ENCODE measurements at places on chromosomes 3 and 15.

DNA sequence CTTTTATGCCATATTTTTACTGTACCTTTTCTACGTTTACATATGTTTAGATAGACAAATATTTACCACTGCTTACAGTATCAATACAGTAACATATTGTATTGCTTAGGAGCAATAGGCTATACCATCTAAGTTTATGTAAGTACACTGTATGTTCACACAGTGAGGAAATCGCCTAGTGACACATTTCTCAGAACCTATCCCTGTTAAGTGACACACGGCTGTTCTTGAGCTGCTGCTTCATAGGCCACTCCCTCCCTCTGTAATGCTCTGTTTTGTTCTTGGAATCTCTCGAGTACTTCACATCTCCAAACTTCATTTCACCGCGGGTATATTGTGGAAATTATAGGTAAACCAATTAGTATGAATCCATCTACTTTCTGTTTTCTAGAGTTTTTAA lies 13.4 kb upstream of the SELENOT start:
- no peak for ATAC-seq

DNA sequence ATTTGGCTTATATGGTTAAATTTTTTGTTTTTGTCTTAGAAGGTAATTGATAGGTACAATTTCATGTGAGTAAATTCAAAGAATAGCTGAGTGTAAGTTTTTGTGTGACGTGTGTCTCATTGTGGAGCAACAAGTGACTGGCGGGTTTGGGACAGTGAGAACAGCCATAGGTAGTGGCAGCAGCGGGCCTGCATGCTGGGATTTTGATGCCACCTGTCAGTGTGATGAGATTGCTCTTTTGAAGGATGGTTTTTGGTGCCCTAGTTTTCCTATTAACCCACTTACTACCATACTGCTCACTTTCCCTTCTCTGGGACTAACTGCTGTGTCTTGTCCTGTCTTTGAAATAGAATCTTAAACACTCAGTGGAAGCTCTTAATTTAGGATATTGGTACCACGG lies 522.6 kb downstream of the NAALADL2 start:
- no peak for ATAC-seq

DNA sequence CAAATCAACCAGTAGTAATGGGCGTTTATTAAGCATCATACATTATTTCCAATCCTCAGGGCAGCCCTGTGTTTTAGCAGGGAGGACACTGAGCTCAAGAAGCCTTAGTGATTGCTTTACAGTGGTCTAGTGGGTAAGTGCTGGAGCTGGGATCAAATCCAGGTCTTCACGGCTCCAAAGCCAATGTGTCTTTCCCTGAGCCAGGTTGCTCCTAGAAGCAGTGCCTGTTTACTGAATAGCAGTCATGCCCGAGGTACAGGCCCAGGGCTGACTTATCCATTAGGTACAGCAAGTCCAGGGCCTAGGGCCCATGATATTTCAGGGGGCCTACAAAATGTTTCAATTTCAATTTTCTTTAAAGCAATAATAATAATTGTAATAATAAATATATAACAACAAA lies 9.6 kb upstream of the SMAD6 start:
- ATAC-seq = no peak

GRCh38 chr3:102441832-102442231 lies 7.0 kb downstream of the ZPLD1 start:
- no peak for ATAC-seq

DNA sequence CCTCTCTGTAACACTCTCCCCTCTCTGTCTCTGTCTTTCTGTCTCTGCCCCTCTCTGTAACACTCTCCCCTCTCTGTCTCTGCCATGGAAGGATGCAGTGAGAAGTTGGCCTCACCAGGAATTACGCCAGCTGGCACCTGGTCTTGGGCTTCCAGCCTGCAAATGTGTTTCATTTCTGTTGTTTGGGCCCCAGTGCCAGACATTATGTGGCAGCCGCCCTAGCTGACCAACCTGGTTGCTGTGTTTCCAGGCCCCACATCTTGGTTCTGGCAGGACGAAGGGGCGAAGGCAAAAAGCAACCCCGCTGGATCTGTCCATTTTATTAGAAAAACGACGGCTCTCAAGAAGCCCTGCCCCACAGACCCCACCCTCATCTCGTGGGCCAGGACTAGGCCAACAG lies 5.2 kb upstream of the ZXDC start:
- ATAC-seq = no peak

DNA sequence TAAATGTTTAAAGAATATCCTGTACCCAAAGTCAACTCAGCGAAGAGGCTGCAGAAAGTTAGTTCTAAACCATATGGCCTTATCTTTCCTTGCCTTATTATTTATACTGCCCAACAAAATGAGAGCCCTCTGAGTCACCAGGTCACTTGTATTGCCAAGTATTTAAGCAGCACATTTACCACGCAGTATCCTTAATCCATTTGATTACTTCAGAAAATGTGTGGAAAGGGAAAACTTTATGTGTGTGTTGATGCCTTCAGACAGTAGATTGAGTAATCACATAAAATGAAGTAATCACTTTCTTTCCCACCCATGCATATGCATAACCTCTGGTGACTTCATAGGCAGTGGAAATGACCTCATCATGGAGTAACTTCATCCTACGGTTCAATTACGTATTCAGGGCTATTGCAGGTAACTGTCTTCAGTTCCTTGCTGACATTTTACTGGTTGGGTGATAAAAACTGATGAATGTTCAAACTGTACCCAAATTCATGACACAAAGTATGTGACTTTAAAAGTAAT lies 7.5 kb upstream of the CADPS start:
- ATAC-seq = peak; percentile 72

Data from motor neuron (in vitro differentiated cells).